Fibroblast of the aortic adventitia (primary cell): ENCODE measurements at places on chromosomes 16 and 17. TPM values are rescaled to one million over a fixed set of nuclear protein-coding genes. Genes with fewer than 3 reads are reported as not detected.

ZNF423 gene
- total RNA-seq = 7.3 and 13.5 TPM in 2 replicates

STH gene
- total RNA-seq = not detected in 2 replicates

WIPF2 gene
- 4.1 and 9.6 TPM in 2 replicates for total RNA-seq

SLFN14 gene
- not detected in 2 replicates for total RNA-seq

SLC22A31 gene
- total RNA-seq = not detected in 2 replicates
